ENCODE measurements at places on chromosomes 5 and 9.

DNA sequence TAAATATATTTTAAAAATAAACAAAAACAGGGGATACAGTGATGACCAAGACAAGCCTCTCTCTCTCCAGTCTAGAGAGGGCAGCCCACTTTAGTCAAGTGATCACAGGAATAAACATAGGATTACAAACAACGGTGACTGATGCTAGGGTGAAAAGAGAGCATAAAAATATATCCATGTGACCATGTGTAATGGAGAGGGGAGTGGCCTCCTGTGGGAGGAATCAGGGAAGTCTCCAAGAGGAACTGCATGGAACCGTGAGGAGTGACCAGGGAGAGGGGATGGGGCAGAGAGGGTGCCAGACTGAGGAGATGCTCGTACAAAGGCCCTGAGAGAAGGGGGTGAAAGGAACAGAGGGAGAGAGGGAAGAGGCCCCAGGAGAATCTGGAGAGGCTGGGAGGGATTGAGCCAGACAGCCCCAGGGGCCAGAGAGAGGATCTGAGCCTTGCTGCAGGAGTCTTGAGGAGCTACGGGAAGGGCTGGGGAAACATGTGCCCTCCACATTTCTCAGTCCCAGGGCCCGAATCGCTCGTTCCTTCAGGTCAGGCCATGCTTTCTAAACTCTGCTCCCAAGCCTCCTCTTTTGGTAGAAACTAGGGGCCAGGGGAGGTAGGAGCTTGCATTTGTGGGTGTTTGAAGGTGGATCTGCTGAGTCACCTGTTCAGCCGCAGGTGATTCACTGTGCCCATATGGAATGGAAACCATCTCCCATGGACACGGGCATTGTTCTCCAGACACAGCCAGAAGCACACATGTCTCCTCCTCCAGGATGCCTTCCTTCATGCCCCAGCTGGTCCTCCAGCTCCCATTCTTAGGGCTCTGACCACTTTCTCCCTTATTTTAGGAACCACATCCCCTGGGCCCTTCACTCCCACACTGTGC, 63.8 kb downstream of the PAX5 start:
- no peak for DNase-seq

DNA sequence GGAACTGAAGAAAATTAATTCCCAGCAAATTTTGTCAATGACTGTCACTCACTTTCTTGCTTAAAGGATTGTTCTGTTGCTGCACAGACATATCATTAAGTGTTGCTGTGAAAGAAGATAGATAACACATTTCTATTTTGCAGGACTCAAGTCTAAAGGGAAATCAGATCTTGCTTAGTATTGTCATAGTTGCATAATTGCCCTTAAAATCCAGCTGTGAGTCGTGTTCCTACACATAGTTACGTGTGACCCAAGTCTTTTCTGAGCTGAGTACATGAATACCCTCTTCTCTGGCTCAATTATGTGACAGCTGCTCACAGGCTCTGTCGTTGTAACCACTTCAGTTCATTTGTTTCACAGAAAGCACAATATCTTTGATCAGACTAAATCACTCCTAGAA, 390.8 kb downstream of the DTWD2 start:
- DNase-seq, result no peak

DNA sequence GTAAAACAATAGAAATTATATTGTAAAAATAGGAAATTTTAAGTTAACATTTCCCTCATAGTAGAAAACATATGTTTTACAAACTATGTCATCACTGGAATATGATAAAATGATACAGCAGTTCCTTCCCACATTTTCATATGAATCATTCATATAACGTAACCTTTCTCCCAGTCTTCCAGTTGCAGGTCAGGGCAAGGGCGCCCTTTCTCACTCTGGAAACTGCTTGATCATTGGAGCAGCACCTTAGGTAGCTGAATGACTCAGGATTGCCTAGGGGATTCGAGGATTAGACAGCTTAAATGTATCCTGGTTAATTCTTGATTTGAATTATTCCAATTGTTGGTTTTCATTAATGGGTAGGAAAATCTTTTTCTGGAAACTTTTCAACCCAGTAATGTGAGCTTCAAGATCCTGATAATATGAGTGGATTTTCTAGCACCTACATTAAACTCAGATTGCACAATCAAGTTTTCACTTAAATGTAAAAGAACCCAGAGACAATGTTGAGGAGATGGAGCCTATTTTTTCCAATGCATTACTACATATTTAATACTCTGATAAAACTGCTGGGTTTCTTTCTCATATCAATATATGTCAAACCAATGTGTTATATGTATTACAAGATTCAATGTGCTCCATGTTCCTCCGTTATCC, 32.6 kb upstream of the ANXA1 start:
- DNase-seq, result no peak

DNA sequence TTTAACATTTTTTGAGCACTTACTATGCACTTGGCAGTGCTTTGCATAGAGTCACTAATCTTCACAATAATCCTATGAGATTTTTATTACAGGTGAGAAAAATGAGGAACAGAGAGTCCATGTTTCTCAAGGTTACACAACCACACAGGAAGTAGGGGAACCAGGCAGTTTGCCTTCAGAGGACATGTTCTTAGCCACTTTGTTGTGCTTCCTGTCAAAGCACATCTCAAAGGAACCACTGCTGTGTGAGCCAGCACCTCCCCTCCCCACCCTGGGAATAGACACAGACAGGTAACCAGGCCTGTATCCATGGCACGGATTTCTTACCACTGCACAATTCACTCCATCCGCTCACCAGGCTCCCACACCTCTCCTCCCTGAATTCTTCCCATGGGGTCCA, 6.3 kb upstream of the DNAJB5 start:
- DNase-seq, result no peak

DNA sequence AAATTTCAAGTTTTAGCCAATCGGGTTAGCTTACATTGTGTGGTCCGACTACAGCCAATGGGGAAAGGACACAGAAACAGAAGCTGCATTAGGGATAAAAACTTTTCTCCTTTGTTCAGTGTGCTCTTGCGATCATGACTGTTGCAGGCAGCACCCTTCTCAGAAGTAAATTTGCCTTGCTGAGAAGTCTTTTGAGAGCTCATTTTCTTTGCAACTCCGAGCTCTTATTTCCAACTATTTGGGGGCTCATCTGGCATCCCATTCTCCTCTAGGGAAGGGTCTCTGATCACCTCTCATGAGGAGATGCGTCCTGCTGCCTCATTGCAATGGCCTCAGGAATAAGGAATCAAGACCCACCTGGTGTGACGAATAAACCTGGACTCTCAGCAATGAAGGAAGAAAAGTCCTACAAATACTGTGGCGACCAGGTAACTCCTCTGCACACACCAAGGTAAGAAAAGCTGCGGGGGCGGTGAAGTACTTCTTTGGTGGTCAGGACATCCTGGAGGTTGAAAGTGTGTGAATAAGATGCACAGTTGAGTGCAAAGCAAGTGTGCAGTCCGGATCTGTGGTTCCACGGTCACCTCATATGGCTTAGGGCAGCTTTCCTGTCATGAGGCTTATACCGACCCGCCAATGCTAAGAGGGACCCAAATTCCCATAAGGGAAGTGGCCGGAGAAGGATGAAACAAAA, 20.4 kb downstream of the CNOT8 start:
- DNase-seq, result no peak

DNA sequence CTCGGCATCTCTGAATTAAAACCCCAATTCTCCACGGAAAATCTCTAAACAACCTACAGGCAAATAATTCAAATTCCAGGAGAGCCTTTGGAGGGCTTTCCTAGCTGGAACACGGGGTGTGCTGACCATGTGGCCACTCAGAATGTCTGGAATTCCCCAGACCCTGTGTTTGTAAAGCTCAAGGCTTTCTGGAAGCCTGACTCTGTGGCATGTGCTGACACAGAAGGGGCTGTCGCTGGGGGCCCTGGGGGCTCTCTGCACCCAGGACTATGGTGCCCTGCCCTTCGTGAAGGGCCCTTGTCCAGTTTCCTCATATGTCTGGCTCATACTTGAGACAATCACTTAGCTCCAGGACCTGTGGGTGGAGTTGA, 29.0 kb upstream of the BOD1 start:
- DNase-seq, result no peak

DNA sequence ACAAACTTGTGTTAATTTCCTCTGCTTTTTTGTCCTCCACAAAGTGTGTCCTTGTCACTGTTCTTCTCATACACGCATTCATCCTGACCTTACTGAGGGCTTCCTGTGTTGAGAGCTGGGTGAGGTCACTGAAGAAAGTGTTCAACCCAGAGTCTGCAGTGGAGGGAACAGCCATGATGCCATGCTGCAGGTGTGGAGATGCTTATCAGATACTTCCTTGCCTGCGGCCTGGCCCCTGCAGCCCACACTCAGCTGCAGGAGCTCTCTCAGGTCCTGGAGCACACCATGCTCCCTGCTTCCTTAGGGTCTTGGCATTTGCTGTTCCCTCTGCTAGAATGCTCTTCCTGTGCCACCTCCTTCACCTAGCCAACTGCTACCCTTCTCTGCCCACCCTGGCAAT, 108.1 kb upstream of the SPRY4 start:
- DNase-seq, result no peak

DNA sequence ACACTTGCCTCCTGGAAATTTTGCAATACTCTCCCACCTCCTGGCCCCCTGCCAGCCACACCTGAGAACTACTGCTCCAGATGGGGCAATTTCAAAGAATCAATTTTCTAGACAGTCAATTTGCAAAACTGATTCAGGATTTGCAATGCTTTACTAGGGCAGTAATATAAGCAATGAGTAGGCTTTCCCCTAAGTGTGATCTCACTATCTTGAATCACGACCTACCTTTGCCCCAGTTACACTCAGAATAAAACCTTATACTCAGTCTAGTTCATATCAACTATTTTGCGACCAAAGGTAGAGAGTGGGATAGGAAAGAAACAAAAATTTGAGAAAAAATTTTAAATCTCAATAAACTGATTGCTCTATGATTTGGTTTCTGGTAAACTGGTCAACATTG, 54.4 kb downstream of the DROSHA start:
- no peak for DNase-seq

GRCh38 chr9:95373782-95374487, 56.4 kb upstream of the FANCC start:
- DNase-seq, result no peak

DNA sequence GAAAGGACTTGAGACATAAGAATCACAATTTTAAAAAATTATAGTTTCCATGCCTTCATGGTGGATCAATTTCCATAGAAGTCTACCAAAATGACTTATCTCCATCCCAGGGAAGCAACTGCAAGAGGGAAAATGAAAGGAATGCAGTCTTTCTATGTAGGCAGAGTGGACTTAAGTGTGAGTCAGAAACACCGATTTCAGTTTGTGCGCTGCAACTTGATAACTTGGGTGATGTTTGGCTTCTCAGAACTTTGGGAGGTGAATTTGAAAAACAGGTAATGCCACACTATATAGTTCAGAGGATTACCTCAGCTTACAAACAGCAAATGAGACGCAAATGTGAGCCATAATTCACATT, 708 bp upstream of the CSNK1G3 start:
- no peak for DNase-seq

DNA sequence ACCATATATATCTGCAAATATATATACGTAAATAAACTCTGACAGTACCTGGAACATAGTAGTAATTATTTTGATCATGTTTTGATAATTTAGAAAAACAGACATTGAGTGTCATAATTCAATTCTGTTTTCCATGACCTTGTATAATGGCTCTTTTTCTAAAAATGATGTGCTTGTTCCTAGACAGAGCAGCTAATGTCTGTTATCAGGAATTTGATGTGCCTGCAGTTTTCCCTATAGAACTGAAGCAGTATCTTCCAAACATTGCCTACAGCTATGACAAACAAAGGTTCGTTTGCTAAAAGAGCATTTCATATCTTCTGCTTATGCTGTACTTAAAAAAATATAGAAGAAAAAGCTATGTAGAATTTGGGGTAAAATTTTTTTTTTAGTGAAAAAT, 5.3 kb downstream of the SETD9 start:
- DNase-seq, result no peak

GRCh38 chr5:4639946-4640345, 500.2 kb upstream of the ADAMTS16 start:
- no peak for DNase-seq

DNA sequence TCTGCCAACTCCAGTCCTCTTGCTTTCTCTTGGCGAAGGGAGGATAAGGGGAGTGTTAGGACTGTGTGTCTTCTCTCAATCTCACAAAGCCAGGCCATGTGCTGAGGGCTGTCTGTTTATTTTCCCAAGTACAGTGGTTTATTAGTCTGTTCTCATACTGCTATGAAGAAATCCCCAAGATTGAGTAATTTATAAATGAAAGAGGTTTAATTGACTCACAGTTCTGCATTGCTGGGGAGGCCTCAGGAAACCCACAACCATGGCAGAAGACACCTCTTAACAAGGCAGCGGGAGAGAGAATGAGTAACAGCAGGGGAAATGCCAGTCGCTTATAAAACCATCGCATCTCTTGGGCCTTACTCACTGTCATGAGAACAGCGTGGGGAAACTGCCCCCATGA, 36.2 kb upstream of the CKS2 start:
- no peak for DNase-seq

GRCh38 chr5:60177596-60177995, 284.1 kb upstream of the PDE4D start:
- no peak for DNase-seq

DNA sequence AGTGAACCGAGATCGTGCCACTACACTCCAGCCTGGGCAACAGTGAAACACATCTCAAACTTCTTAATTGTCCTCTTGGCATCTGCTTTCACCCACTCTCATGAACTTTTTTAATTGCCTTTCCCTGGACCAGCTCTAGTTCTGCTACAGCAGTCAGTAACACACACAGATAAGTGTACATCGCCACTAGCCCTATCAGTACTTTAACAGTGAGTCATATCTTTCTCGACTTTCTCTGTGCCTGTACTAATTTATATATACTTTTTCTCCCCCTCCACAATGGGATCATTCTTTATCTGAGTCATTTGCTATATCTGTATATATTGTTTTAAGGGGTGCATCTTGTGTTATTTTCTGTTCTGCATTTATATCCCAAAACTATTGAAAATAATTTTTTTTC, 6.7 kb downstream of the CDC37L1 start:
- no peak for DNase-seq

GRCh38 chr9:110887276-110887675, 151.0 kb downstream of the LPAR1 start:
- DNase-seq, result no peak

DNA sequence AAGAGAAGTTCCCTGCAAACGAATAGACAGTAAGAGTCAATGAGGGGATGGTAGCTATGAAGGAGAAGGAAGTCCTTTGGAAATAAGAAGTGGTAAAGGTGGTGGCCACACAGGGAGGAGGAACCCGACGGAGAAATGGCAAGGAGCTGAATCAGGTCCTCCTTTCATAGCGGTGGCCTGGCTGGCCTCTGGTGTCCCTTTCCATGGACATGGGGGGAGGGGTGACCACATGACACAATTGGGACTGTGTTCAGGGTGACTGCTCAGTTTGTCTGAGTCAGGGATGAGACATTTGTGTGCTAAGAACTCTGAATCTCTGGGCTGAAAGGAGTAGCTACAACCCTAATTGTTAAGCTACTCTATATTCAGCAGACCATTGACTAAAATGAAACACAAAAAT, 28.7 kb upstream of the TIMD4 start:
- no peak for DNase-seq

GRCh38 chr5:143245929-143246561, 157.4 kb downstream of the NR3C1 start:
- no peak for DNase-seq

Data from aorta (tissue), 5 donors.